ENCODE measurements at places on chromosomes 6 and 20. TPM values are rescaled to one million over a fixed set of nuclear protein-coding genes. Genes with fewer than 3 reads are reported as not detected.

The BIRC7 gene
- 10.6 TPM for total RNA-seq

The KHDRBS2 gene
- total RNA-seq = 0.22 TPM

GRCh38 chr6:31113861-31114540 lies 599 bp upstream of the PSORS1C1 start:
- DNase-seq = no peak

- no peak for DNase-seq
Observed at GRCh38 chr20:19850198-19850533, 92.1 kb downstream of the RIN2 start.

DNA sequence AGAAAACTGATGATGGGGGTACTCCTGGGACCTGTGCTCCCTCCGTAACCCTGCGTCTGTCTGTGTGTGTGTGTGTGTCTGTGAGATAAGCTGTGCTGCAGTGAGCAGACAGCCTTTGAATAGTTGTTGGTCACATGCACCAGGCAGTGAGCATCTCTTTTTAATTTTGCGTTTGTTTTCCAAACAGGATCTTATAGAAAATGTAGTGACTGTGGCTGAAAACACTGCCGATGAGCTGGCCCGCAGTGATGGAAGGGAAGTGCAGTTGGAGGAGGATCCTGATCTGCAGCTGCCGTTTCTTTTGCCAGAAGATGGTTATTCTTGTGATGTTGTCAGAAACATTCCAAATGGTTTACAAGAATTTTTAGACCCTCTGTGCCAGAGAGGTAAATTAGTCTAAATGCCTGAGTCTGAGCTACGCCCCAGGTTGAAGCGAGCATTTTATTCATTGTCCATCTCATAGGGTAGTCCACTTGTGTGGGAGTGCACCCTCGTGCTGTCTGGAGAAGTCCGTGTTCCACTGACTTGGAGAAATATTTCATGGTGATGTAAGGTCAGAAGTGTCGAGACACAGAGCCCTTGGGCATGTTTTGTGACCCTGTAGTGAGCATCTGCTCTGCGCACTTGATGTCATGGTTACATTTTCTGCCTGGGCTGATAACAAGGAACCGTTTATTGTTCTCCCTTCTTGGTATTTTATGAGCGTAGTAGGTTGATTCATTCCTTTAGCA lies 78.8 kb upstream of the KIF25 start:
- no peak for DNase-seq

GRCh38 chr6:3631877-3632276 lies 119.6 kb downstream of the PXDC1 start:
- no peak for DNase-seq

GRCh38 chr6:108800427-108800864 lies 47.8 kb upstream of the ARMC2 start:
- no peak for DNase-seq

DNA sequence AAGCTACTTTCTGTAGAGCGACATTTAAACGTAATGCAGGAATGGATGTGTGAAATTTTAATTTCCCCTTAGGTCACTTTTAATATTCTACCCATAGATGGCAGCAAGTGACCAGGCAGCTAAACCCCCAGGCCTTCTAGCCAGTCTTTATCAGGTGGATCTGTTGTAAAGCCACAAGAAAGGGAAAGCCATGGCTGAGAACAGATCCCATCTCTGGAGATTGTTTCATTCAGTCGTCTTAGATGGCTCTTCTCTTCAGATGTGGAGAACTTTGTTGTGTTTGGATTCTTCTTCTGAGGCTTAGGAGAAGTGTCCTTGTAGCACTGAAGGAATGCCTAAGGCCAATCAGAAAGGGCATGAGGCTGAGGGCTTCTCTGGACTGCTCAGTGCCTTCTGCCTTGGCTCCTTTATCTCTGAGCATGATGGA lies 15.8 kb upstream of the RNF182 start:
- DNase-seq = no peak

The BCAS4 gene
- total RNA-seq = 24.0 TPM

DNA sequence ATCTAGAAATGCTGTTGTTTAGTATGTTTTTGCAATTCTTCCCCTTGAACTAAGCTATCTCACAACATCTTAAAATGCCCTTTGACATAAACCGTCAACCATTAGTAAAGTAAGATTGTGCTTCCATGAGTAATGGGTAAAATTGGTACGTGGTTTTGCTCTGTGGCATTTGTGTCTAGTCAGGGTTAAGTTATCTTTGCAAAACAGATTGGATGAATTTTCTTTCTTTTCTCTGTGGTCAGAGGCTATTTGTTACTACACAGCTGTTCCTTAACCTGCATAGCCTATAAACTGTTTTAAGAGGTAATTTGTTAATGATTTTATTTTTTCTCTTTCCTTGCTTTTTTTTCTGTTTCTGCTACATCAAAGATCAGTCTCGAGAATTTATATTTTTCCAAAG lies 75.4 kb downstream of the RPP40 start:
- DNase-seq = no peak

The TFAP2B gene
- total RNA-seq = 8.3 TPM

The SOX18 gene
- not detected for total RNA-seq

DNA sequence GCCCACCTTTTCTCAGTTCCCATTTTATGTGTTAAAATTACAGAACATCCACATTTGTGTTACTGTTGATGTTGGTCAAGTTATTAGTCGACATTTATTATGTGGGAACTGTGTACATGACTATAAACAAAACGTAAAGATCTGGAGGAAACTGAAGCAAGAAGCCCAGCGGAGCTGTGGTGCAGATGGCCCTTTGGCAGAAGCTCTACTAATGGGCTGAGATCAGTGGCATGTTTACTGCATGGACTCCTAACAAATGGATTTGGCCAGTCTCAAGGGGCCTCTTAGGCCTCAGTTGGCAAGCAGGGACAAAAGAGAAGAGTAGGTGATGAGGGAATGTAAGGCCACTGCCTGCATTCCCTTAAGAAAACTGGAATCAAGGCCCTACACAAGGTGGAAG lies 282.1 kb upstream of the TCF21 start:
- DNase-seq = no peak

The RNF217 gene
- 6.9 TPM for total RNA-seq

DNA sequence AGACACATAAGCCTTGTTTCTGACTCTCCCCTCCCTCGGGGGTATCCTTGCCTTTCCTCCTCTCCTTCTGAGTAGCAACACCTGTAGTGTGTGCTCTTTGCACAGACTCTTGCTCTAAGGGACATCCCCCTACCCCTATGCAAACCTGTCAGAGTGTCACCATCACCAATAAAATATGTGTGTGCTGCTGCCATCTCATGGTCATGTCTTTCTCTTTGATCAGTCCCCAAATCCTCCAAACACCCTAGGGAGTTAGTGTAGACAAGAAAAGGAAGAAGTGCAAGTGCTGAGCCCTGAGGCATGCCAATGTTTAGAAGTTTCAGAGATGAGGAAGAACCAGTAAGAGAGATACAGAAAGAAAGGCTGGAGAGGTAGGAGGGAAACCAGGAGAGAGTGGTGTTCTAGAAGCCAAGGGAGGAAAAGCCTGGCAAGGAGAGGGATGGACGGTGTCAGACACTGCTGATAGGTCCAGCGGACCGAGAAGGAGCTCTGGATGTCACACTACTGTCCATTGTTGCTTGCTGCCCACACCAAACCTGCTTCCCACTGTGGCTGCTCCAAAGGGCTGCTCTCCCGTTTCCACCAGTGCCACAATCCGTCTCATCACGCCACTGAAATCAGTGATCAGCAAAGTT lies 16.4 kb downstream of the TRMT6 start:
- no peak for DNase-seq

DNA sequence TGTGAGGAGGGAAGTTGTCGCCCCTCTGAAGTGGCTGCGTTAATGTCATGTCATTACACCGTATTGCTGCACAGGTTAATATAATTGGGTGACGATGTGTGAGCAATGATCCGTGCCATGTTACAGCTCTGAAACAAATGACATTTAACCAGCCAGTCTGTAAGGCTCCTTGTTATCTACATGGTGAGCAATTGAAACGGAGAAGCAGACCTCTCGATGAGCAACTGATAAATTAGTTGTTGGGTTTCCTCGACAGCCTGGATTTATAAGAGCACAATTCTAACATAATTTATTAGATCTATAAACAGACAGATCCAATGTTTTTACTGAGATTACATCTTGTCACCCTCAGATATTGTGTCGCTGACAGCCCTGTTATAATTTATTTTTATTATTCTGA lies 49.9 kb upstream of the MAFB start:
- no peak for DNase-seq

GRCh38 chr20:23628402-23629016 lies 9.2 kb downstream of the CST3 start:
- no peak for DNase-seq

DNA sequence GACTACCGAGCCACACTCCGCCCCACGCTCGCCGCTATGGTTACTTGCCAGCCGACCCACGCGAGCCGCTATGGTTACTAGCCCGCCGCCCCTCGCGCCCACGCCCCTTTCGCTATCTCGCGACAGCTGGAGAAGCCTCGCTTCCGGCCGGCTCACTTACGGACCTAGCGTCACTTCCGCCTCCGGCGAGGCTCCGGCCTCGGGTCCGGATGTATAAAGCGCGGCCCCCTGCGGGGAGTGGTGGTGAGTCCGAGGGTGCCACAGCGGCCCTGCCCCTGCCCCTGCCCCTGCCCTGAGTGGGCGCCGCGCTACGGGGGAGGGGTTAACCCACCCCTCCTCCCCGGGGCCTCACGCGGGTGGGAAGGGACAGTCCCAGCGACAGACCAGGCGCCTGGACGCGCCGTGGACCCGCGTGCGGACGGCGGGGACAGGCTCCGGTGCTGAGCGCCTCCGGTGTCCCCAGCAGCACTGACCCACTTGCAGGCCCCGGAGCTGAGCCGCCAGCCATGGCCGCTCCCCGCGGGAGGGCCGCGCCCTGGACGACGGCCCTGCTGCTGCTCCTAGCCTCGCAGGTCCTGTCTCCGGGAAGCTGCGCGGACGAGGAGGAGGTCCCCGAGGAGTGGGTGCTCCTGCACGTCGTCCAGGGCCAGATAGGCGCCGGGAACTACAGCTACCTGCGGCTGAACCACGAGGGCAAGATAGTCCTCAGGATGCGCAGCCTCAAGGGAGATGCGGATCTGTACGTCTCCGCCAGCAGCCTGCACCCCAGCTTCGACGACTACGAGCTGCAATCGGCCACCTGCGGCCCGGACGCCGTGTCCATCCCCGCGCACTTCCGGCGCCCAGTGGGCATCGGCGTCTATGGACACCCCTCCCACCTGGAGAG lies at the start of the genes C6orf120 and WDR27:
TSS of gene C6orf120 (plus strand) at position 173 of the 886 bp plus-strand sequence. CDS start at position 507, 334 bp downstream.
TSS of gene WDR27 (minus strand) at position 76 of the 886 bp plus-strand sequence. CDS start 13,024 bp downstream, outside the sequence.
- peak; percentile 53 for DNase-seq

GRCh38 chr20:59589086-59589684 lies 15.2 kb upstream of the PHACTR3 start:
- DNase-seq = no peak

GRCh38 chr6:28368522-28368921 lies 18.8 kb downstream of the ZKSCAN3 start:
- no peak for DNase-seq

The GHRH gene
- not detected for total RNA-seq

The TPD52L1 gene
- total RNA-seq = 54.3 TPM
